Stimulated activated CD8-positive, alpha-beta memory T cell treated with anti-CD3 and anti-CD28 coated beads, Interleukin-7, amount 100 ng/mL, for 48 hours (primary cell): ENCODE measurements at places on chromosomes 7 and 10.

DNA sequence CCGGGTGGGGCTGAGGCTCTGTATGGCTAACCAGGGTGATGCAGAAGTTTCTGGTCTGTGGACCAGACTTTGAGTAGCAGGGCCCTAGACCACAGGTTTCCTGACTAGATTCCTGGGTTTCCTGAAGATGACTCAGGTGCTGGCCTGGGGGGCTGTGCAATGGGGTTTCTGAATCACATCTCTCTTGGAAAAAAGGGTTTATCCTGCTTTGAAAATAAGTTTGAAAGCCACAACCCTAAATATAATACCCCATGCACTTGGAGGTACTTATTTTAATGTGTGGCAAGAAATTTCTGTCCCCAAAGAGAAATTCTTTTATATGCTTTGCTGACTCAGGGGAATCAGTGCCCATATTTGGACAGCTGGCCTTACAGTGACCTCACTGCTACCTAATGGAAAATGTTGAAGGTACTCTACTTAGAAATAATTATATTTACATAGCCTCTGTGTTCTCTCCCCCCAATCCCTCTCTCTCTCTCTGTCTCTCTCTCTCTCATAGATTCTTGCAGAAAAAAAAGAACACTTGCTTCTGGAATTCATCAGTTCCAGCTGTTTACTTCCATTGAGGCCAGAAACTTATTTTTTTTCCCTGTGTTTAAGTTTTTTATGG lies 184.4 kb upstream of the LYZL2 start:
- DNase-seq, result no peak

GRCh38 chr7:104873401-104873800 lies 140.6 kb upstream of the KMT2E start:
- no peak for DNase-seq

- DNase-seq, result no peak
These were observed 341.7 kb downstream of the REEP3 start for GRCh38 chr10:63862860-63863259.

- no peak for DNase-seq
These were observed 55.5 kb downstream of the HGF start for GRCh38 chr7:81714306-81714705.

GRCh38 chr10:48612236-48612943 lies 7.5 kb upstream of the ARHGAP22 start:
- no peak for DNase-seq

DNA sequence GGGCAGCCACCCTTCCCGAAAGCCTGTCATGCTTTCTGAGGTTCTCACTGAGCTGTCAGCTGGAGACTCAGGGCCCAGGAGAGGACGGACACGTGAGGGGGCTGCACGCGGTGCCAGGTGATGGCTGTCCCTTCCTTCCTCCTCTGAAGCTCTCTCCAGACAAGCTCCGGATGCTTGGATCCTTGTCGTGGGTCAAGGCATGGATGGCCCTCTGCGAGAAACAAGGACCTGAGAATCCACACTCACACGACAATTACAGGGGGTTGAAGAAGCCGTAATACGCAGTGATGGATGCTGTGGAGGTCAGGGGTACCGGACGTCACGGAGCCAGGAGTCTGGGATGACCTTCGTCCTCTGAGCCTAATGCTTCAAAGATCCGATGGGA lies 170.3 kb downstream of the USP6NL start:
- DNase-seq, result no peak

DNA sequence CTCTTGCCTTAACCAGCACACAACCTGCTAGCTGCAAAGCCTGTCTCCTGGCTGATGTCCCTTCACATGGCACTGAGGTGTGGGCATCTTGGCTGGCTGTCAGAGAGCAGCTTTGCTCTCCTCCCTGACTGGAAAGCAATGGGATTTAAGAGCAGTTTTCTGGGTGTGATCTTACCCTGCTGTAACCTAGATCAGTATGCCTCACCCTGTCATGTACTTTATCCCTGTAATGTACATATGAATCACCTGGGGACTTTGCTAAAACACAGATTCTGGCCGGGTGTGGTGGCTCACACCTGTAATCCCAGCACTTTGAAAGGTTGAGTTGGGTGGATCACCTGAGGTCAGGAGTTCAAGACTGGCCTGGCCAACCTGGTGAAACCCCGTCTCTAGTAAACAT lies 209.9 kb downstream of the FRMD4A start:
- no peak for DNase-seq

- no peak for DNase-seq
These were observed 26.5 kb upstream of the HIBADH start for GRCh38 chr7:27689150-27689549.

- no peak for DNase-seq
These were observed 14.6 kb upstream of the ZSCAN21 start for GRCh38 chr7:100034871-100035510.

- no peak for DNase-seq
These were observed 4.6 kb downstream of the TRAPPC14 start for GRCh38 chr7:100153708-100154535.

DNA sequence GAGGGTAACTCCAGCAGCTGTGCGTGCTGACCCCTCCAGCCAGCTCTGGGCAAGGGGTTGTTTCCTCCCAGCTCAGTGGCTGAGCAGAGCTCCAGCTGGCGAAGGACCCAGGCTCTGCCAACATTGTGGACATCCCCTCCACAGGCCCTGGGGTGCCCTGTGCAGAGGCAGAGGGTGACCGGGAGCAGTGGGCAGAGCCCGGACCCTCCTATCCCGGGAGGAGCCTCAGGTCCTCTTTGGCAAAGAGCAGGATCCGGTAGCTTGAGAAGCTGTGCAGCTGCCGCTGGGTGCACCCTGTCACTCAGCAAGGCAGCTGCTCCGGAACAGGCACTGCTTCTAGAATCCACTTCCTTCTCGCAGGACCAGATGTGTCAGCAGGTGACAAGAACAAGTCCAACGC lies 175.9 kb downstream of the EBF3 start:
- no peak for DNase-seq

DNA sequence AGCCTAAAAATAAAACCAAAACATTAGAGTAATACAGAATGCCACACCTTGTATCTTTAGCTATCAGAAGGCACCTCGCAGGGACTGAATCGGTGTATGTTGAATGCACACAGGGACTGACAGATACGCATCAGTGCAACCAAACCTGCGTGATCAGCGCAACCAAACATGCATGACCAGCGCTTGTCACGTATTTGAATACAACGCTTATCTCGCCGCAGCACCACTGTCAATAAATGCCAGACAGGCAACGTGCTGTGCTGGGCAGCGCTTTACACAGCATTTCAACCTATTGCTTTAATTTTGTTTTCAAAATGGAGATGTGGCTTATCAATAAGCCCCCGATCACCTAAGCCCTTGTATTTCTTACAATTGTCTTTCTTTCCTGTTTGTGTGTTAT lies 242.4 kb downstream of the SFMBT2 start:
- no peak for DNase-seq

GRCh38 chr10:1595726-1596125 lies 141.6 kb downstream of the ADARB2 start:
- no peak for DNase-seq

DNA sequence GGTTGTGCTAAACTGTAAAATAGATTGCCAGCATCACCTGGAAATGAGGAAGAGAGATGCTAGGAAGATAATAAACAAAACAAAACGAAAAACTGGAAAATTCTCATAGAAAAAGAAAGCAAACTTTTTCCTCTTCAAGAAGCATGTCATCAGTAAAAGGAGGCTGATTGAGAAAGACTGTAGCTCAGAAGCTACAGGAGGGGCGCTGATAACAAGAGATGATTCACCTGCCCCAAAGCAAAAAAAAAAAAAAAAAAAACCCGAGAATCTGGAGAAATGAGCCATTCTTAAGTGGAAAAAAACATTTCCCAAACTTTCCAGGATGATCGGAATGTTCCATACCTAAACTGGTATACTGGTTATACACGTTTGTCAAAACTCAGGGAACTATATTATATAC lies 130.5 kb upstream of the C1QL3 start:
- DNase-seq, result no peak

DNA sequence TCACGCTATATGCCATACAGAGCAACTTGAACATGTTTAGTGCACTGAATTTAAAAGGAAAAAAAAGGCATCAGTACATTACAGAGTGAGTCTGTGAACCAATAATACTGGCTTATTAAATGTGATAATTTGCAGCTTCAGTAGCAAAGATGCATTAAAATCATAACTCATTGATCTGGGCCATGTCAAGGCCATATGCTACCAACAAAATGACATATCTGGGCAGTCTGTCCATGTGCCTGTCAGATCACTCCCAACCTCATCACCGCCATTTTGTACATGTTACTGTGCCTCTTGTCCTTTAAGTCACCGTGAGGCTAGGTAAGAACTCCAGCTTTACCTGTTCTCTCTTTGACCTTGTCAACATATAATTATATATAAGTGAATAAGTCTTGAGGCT lies 307.4 kb upstream of the LRGUK start:
- no peak for DNase-seq

DNA sequence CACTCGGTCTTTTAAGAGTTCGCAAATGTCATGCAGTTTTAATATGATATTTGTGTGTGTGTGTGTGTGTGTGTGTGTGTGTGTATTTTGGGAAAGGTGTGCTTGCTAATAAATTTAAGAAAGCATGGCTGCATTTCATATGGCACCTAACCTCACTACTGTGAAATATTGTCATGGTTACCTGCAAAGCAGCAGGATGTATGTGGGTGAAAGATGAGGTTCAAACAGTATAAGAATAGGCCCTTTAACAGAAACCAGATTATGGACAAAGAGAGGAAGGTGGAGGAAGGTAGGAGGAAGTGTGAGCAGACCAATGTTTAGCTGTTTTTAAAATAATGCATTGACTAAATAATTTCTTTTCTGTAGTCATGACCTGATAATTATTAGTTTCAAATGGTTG lies 73.5 kb upstream of the CACNA2D1 start:
- no peak for DNase-seq

- no peak for DNase-seq
These were observed 370.2 kb downstream of the GATA3 start for GRCh38 chr10:8424555-8425211.

DNA sequence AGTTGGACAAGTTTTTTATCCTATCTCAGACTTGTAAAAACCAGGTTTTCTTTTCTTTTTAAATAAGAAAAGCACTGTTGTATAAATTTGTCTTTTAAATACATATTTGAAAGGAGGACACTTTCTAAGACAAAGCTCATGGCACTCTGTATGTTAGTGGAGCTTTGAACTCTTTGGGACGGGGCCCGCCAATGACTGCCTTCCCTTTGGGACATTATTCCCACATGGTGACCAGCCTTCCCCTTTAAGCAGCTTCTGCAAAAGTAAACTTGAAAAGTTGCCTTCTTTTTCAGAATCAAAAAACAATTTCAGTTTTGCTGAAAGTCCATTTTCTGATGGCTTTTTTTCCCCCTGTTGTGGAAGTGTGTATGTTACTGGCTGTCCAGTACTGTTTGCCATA lies 1.8 kb downstream of the CUX1 start:
- DNase-seq, result no peak

GRCh38 chr7:23012186-23012585 lies 1.7 kb downstream of the HYCC1 start:
- DNase-seq, result no peak

DNA sequence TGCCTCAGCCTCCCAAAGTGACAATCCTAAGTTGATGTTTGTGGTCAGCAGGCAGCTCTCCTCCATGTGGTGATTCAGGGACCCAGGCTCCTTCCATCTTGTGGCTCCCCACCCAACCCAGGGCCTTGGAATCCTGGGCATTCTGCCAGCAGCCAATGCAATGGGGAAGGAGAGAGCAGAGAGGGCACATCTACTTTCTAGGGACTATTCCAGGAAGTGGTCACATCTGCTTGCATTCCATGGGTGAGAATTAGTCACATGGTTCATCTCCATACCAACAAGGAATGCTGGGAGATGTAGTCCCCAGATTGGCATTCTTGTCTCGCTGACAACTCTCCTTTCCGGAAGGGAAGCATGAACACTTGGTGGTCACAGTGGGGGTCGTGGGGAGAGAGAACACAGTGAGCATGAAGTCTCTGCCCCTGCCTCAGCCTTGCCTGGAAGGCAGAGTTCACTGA lies 9.9 kb upstream of the SRRM3 start:
- DNase-seq, result no peak
